T-helper 1 cell (primary cell): ENCODE measurements at places on chromosomes 16 and 17.

GRCh38 chr17:16135461-16135860 is 79.9 kb downstream of the NCOR1 start:
- no peak for DNase-seq

- no peak for DNase-seq
Measured at GRCh38 chr17:42698736-42699414, 16.5 kb downstream of the CNTNAP1 start.

- DNase-seq: no peak
Measured at GRCh38 chr16:84544031-84544773, 39.7 kb upstream of the MEAK7 start.

- no peak for DNase-seq
Measured at GRCh38 chr16:11291091-11291703, 10.1 kb upstream of the PRM1 start.

GRCh38 chr16:79543219-79543618 is 57.3 kb downstream of the MAF start:
- no peak for DNase-seq

GRCh38 chr16:67199808-67200198 is 872 bp downstream of the ELMO3 start:
- no peak for DNase-seq

GRCh38 chr17:33178681-33179080 is 114.4 kb downstream of the ASIC2 start:
- DNase-seq: no peak

DNA sequence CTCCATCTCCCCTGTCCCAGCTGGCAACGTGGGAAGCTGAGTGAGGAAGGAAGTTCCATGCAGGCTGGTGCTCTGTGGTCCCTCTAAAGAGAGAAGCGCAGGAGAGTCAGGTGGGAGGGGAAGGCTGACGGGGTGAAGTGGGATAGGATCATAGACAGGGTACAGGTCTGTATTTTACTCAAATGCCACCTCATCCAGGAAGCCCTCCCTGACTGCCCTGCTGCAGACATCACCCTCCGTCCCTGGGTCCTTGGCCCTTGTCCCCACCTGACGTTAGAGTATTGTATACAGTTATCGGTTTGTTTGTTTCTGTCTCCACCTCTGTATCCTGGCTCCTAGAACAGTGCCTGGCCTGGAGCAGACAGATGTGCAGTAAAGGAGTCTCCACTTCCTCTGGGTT is 11.7 kb downstream of the CANT1 start:
- DNase-seq: no peak

- DNase-seq: no peak
Measured at GRCh38 chr17:1179818-1180742, at the start of gene ABR. Gene ABR (minus strand): TSS chr17:1179981. CDS start chr17:1179727, 254 bp downstream.

DNA sequence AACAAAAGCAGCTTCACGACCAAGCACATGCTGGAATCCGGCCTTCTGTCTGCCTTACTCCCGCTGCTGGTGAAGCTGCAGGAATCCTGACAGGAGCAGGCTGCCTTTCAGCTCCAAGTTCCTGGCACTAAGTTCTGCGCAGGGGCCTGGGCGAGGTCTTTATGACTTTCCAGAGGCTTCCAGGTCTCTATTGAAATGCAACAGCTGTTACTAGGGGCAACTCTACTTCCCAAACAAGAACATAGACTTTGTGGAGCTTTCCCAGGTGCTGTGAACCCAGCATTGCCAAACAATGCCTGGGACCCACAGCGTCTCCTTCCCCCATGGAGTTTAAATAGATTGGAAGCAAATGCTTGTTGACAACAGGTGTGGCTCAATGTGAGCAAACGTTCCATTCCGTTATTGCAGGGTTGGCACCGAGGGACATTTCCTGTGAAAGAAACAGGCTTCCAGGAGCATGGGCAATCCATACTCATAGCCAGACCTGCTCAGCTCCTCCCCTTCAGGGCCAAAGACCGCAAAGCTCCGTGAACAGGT is 156.0 kb downstream of the CDH13 start:
- no peak for DNase-seq

- DNase-seq: no peak
Measured at GRCh38 chr16:23464196-23464595, 11.2 kb upstream of the COG7 start.

GRCh38 chr16:57878586-57878985 is 76.3 kb upstream of the KIFC3 start:
- DNase-seq: no peak
